Effector memory CD8-positive, alpha-beta T cell (primary cell): ENCODE measurements at places on chromosomes 2 and 18.

DNA sequence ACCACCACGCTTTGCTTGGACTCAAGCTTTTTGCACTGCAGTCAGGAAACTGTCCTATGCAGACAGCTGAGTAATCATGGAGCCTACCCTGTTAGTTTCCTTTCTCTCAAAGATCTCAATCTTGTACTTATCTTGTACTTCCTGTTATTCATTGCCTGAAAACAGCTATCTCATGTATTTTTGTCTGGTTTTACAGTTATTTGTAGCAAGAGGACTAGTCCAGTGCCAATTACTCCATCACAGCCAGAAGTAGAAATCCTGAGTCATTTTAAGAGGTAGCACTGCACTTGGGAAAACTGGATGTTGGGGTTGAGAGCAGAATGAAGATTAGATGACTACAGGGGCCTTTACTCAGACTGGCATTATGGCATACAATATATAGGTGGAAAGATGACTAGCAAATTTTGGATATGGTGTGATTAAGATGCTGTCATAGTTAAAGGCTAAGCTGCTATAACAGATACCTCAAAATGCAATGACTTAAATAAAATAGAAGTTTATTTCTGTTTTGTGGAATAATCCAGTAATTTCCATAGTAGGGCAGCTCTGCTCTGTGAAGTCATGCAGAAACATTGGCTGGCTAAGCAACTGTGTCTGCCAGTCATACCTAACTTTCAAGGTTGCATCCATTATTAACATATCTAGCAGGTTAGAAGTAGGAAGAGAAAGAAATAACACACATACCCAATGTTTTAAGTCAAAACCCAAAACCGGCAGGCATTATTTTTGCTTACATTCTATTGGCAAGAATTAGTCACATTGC is 21.1 kb upstream of the CHMP3 start:
- DNase-seq, result no peak

DNA sequence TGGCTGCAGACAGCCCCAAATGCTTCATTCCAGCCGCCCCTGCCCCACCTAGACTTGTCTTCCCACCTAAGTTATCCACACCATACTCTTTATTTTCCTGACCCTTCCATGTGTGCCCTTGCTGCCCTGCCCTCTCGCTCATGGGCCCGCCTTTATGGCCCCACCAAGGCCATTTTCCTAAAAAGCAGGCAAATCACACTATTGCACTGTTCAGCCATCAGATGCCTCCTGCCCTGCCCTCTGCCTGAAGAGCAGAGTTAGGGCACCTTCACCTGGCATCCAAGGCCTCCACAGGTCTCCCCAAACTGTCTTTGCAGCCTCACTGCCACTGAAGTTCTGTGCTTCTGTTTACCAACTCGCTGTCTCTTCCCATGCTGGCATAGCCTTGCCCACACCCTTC is 496.7 kb downstream of the EIPR1 start:
- DNase-seq, result no peak

- DNase-seq, result no peak
Observed at GRCh38 chr2:113077921-113078320, 10.2 kb downstream of the IL1F10 start.

GRCh38 chr2:17793803-17794354 is 22.4 kb upstream of the MSGN1 start:
- DNase-seq, result no peak

DNA sequence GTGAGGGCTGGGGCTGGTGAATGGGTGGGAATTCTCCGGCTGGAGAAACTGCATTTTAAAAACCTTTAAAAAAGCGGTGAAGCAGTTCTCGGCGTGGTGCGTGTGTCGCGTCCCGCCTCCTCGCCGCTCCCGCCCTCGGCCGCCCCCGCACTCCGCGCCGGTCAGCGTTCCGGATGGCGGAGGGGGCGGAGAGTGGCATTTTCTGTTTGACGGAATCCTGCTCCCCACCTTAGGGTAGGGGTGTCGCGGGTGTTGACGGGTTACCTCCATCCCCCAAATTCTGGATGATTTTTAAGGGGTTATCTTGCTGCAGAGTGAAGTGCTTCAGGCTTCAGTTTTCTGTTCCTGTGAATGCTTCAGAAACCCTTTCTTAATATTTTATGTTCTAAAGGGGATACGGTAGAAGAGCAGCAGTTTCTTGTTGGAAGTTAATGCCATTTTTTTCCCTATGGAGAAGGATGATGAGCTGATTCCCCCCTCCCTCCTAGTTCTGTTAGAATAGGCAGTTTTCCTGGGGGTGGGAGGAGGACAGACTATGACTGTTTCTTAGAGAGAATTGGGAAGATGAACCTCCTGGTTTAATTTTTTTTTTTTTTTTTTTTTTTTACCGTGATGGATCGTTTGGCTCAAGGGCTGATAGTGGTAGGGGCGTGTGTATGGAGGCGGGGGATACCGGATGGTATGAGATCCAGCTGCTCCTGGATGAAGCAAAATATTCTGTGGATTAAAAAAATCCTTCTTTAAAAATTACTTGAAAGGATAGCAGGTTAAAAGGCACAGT is 756 bp downstream of the ABI2 start:
- DNase-seq, result peak; percentile 4
